ENCODE measurements at places on chromosomes 11 and 22.

GRCh38 chr11:61134801-61135257 is 26.4 kb downstream of the VPS37C start:
- DNase-seq: no peak

GRCh38 chr11:62556875-62557631 is 10.4 kb upstream of the AHNAK start:
- DNase-seq: peak; percentile 93

GRCh38 chr11:77125191-77125590 is 2.9 kb upstream of the MYO7A start:
- no peak for DNase-seq

- DNase-seq: no peak
Measured at GRCh38 chr11:102476069-102476468, 23.5 kb upstream of the TMEM123 start.

DNA sequence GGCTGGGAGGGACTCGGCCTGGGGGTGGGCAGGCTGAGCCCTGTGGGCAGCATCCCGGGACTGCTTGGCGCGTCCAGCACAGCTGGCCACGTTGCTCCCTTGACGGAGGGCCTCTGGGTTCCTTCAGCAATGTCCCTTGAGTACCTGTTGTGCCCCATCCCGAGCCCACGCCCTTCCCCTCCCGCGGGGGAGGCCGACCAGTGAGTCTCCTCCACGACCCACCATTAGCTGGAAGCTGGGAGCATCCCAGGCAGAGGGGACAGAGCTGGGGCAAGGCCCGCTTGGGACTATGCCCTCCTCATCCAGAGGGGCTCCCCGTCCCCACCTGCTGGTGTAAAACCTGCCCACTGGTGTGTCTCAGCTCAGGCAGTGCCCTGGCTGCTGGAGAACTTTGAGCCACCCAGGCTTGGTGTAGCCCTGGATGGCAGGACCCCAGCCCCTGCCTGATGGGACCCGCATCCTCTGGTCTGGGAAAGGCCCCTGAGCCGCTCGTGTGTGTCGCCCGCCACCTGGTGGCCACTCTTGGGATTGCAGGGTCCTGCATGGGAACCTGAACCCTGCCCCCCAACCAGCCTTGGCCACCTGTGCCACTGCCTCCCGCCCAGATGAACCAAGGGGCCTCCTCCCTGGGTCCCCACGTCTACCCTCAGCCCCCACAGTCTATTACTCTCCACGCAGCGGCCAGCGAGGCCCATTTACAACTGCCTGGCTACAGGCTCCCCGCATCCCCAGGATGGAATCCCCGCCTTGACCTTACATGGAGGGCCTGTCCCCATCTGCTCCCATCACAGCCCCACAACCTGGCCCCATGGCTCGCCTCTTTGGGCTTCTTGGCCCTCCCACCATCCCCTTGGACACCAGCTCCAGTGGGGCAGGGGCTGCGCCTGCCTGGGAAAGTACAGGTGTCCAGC is 16.6 kb upstream of the ARHGAP8 start:
- peak; percentile 88 for DNase-seq

- DNase-seq: no peak
Measured at GRCh38 chr11:11250470-11250869, 102.6 kb downstream of the CSNK2A3 start.

- no peak for DNase-seq
Measured at GRCh38 chr11:21428796-21429195, 759.4 kb downstream of the NELL1 start.

DNA sequence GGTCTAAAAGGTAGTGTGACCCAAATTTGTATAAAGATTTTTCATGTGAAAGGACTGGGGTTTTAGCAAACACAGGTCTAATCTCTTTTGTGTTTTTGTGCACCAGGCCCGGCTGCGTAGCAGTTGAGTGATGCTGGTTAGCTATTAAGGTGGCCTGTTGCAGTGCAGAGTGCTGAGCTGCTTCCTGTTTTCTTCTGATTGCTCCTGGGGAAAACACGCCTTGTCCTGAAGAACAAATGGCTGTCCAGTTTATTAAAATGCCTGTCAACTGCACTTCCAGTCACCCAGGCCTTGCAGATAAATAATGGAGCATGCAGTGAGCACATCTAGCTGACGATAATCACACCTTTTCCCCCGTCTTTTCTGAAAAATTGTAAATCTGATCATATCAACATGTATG is 1.8 kb downstream of the SRSF8 start:
- DNase-seq: peak; percentile 91

GRCh38 chr11:27138716-27139115 is 98.1 kb downstream of the BBOX1 start:
- DNase-seq: no peak

- DNase-seq: no peak
Measured at GRCh38 chr22:22941831-22942510, 54.4 kb downstream of the IGLL5 start.

DNA sequence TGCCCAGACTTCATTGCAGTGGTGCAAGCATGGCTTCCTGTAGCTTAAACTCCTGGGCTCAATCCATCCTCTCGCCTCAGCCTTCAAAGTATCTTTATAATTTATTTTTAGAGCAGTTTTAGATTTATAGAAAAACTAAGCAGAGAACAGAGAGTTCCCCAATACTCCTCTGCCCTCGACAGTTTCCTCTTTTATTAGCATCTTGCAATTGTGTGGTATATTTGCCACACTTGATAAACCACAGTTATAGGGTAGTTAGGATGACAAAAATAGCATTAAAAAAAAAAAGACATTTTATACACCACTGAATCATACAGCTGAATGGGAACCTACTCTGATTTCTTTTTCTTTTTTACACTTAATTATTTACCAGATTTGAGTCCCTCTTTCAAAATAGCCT is 31.2 kb downstream of the MS4A2 start:
- DNase-seq: no peak

DNA sequence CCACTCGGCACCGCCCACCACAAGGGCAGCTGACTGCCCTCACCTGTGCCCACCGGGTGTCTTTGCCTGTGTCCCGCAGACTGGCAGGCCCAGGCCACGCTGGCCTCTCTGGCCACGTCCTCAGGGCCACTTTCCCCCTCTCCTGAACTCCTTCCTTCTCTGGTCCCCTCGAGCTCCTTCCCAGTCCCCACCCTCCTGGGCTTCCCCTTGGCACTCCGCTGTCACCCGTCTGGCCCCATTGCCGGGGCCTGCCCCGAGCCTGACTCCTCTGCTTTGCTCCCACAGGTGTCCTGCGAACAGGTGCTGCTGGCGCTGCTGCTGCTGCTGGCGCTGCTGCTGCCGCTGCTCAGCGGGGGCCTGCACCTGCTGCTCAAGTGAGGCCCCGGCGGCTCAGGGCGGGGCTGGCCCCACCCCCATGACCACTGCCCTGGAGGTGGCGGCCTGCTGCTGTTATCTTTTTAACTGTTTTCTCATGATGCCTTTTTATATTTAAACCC is 14.2 kb downstream of the MCAT start:
- DNase-seq: no peak

DNA sequence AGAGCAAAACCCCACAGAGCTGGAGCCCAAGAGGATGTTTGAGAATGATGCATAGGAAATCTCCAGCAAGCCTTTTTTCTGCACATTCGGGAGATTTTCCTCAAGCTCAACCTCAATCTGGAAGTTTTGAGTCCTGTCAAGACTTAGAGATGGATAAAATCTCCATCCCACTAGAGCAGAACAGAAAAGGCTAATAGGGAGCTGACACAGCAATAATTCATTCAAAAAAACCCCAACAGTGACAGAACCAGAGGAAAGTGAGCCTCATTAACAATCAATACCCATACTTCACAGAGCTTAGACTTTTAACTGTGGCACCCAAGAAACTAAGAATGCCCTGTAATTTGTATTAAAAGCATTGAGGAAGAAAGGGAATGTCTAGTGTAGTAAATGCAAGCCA is 115.9 kb upstream of the BDNF start:
- no peak for DNase-seq

DNA sequence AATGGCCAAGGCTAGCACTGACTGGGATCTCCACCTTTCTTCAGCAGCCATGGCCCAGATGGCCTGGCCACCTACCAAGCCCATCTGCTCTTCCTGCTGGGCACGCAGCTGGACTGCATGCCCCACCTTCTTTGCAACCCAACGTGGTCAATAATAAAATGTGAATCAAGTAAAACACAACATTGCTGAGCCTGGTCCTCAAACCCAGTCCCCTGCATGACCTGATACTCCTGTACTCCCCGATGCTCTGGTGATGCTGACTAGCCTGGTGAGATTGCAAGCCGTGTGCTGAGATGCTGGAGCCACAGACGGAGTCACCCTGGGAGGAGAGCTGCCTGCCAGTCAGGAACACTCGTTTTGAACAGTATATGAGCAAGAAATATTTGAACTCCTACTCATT is 34.0 kb downstream of the PARVG start:
- no peak for DNase-seq

DNA sequence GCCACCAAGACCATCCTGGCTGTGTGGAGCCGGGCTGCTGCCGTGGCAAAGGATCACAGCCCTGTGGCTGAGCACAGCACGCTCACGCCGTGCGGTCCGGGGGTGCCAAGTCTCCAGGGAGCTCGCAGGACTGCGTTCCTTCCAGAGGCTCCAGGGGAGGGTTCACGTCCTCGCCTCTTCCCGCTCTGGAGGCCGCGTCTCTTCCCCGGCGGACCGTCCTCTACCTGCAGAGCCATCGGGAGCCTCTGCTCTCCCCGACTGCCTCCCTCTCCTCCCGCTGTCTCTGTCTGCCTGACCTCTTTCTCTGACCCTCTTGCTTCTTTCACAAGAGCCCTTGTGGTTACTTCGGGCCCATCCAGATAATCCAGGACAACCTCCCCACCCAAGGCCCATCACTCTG is 11.4 kb upstream of the MUC5AC start:
- no peak for DNase-seq

- no peak for DNase-seq
Measured at GRCh38 chr11:115872416-115872815, 368.2 kb upstream of the CADM1 start.

- no peak for DNase-seq
Measured at GRCh38 chr11:108963118-108963517, 298.2 kb downstream of the DDX10 start.

DNA sequence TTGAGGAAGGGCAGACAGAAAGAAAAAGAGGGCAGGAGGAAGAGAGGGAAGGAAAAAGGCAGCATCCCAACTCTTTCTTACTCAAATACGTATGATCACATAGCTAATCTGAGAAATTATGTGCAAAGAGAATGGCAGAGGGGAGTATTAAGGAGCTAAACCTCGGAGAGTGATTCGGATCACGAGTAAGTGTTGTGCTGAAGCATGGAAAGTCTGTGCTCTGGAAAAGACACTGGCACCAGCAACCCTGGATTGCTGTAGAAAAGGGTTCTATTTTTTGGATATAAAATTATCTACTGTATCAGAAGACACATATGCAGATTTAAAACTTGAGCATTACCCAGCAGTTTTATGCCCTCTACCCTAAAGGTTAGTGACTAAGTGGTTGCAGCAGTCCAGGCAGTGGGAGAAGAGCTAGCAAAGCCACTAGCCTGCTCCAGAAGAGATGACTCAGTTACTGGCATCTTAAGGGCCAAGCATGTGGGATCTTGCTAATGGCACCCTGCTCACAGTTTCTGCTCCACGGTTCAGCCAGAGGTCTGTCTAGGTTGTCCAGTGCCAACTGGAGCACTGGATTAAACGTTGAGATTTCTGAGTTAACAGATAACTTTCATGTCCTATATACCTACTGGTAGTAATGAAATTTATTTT is 151.7 kb downstream of the SWAP70 start:
- no peak for DNase-seq

GRCh38 chr11:108402241-108402640 is 65.1 kb downstream of the C11orf65 start:
- no peak for DNase-seq

- DNase-seq: no peak
Measured at GRCh38 chr11:115530752-115531151, 26.5 kb upstream of the CADM1 start.

GRCh38 chr11:70477609-70478008 is 79.3 kb downstream of the CTTN start:
- DNase-seq: no peak

- DNase-seq: no peak
Measured at GRCh38 chr11:85123752-85124231, 503.4 kb downstream of the DLG2 start.

GRCh38 chr22:20430720-20431510 is 6.7 kb downstream of the SCARF2 start:
- DNase-seq: peak; percentile 72

DNA sequence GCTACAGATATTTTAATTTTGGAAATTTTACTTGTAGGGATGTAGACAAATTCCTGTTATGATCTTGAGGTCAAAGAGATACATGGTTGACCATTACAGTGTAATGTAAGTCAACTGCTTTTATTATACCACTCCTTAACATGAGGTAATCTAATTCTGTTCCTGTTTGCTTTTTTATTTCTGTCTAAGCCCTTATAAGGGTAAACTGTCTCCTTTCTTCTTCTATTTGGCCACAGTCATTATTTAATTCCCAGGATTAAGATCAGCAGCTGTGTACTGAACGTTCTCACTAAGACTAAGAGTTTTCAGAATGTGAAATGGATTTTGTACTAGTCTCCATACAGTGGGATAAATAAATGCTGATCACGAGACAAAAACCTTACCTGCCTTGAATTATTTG is 32.8 kb downstream of the C2CD3 start:
- DNase-seq: no peak

Data from activated CD4-positive, alpha-beta T cell treated with anti-CD3 and anti-CD28 coated beads, Interleukin-2, Interleukin-6, amounts not matched to agents 100 ng/mL and 50 ng/mL, durations not matched to agents 16 hours and 8 hours (primary cell).